Spleen (tissue), 13 donors: ENCODE measurements at places on chromosomes 5 and 9. TPM values are rescaled to one million over a fixed set of nuclear protein-coding genes. Genes with fewer than 3 reads are reported as not detected.

Gene HTR1A
- total RNA-seq: not detected

Gene SREK1
- total RNA-seq: 170 TPM

Gene MEIKIN
- total RNA-seq: not detected

Gene SPAG8
- total RNA-seq: 2.3 TPM

Gene C9orf153
- 0.28 TPM for total RNA-seq

Gene RACK1
- 2,573 TPM for total RNA-seq

Gene SLC36A1
- total RNA-seq: 29.6 TPM

Gene GFI1B
- total RNA-seq: 4.0 TPM

Gene CDO1
- 2.5 TPM for total RNA-seq

Gene ARL10
- 9.0 TPM for total RNA-seq

Gene AMBP
- total RNA-seq: not detected

Gene SHC3
- total RNA-seq: 0.09 TPM

Gene PLCXD3
- total RNA-seq: 0.44 TPM

Gene TLX3
- not detected for total RNA-seq

Gene ENHO
- total RNA-seq: not detected

Gene ABCA2
- total RNA-seq: 53.2 TPM

Gene ADAMTSL2
- 10.1 TPM for total RNA-seq

Gene UIMC1
- 58.3 TPM for total RNA-seq

Gene COL15A1
- total RNA-seq: 3.2 TPM

Gene RAB3C
- total RNA-seq: 2.0 TPM

Gene RNF180
- 6.4 TPM for total RNA-seq

Gene FREM1
- total RNA-seq: 0.60 TPM

Gene WNT8A
- total RNA-seq: not detected

Gene DND1
- 2.4 TPM for total RNA-seq

Gene PCDHB8
- total RNA-seq: 1.4 TPM
